ENCODE measurements at places on chromosomes 1 and 21. TPM values are rescaled to one million over a fixed set of nuclear protein-coding genes. Genes with fewer than 3 reads are reported as not detected.

GRCh38 chr1:54378874-54379554 is 27.2 kb downstream of the SSBP3 start:
- DNase-seq = no peak

BECN2 gene
- total RNA-seq = not detected

- no peak for DNase-seq
These were observed 378.4 kb downstream of the SETD4 start for GRCh38 chr21:35681946-35682345.

DNA sequence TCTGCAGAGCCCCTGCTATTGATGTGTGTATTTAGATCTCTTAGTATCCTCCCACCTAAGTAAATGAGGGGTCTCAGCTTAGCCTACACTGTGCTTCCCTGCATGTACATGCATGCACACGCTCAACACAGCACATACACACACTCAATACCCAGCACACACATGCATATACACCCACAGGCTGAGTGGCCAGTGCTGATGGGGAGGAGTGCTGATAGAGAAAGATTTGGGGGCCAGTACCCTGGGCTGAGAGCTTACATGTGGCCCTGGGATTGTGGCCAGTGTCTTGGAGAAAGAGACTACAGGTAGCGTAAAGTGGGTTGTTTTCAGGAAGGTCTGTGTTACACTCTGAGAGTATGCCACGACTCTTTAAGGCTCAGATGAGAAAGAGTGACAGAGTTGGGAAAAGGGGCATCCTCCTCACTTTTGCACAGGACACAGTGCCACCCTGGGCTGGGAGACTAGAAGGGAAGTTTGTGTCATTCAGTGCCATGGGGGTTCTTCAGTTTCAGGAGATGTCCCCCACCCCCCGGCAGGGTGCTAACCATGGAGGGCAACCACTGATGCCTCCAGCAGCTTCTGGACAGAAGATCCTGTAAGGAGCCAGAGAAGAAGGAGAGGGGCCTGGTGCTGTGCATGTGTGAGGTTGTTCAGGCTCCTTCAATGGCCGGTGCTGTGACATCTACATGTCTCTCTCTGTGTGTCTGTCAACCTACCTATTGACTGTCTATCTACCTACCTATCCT is 166.8 kb downstream of the RHOU start:
- peak; percentile 85 for DNase-seq

CLEC20A gene
- not detected for total RNA-seq

ANGPTL7 gene
- 7.6 TPM for total RNA-seq

GATAD2B gene
- 30.5 TPM for total RNA-seq

DNA sequence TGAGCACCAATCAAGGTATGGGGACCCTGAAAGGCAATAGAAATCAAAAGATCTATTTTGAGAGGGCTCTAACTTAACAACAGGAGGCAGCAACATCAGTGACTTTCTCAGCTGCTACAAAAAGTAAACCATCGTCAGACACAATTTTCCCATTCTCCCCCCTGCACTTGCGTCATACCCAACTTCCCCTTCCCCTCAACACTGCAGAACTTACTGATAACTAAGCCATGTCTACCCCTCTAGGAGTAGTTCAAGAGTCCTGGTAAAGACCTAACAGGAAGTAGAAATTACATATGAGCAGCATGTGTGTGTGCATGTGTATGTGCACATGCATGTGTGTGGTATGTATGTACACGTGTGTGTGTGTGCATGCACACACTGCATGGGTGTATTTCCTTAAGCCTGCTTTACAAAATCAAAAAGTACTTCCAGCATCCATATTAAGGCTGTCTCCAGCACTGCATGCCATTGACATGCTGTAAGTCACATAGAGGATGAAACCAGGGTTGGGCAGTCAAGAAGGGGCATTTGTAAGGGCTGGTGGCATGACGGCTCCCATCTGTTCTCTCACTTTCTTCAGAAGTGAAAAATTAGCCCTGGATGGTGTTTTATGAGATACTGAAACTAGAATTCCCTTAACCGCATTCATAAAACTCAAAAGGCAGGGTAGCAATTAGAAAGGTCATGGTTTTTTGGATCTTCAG is 460.1 kb upstream of the RUNX1 start:
- DNase-seq = no peak

- DNase-seq = no peak
These were observed 10.2 kb downstream of the TRAF3IP3 start for GRCh38 chr1:209766051-209766450.

FCRL1 gene
- total RNA-seq = not detected

INAVA gene
- total RNA-seq = not detected

DNA sequence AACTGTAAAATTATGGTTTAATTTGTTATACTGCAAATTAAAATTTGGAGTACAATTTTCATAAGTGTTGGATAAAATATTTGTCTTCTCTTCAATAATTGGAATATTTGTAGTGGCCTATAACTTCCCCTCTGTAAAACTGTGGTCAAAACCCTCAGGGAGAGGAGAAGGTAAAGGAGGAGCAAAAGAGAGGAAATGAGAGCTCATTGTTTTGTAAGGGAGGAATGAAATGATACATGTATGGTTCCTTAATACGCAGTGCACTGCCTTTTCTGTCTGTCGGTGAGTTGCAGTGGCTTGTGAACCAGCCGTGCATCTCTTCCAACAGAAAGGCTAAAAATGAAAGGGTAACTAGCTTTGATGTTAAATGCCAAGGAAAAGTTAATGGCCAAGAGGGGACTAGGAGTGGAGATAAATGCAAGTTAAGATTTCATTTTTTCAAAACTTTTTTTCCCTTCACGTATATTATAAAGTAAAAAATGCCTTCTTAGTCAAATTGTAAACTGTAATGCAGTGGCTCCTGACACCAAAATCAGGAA is 26.4 kb downstream of the LRRC8D start:
- no peak for DNase-seq

DNA sequence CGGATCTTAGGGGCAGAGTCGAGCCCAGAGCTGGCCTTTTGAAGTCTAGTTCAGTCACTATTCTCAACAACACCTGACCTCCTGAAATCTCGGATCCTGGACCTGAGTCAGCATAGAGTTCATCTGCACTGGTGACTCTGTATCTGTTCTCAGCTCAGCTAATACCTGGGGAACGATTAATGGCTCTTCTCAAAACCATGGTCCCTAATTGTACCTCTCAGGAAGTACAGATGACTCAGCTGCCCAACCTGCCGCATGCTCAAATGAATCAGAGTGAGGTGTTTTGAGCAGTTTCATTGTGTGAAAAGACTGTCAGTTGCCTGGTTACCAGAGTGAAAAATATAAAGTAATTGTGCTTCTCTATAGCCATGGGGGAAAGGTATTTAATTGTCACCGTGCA is 89.2 kb downstream of the SLC35F3 start:
- no peak for DNase-seq
